ENCODE measurements at places on chromosomes 2 and 18.

GRCh38 chr2:47226923-47227220 lies 71.8 kb upstream of the STPG4 start:
- DNase-seq, result no peak

- no peak for DNase-seq
Measured at GRCh38 chr2:25809646-25810045, 68.6 kb downstream of the ASXL2 start.

GRCh38 chr2:229539628-229540027 lies 174.7 kb downstream of the DNER start:
- no peak for DNase-seq

DNA sequence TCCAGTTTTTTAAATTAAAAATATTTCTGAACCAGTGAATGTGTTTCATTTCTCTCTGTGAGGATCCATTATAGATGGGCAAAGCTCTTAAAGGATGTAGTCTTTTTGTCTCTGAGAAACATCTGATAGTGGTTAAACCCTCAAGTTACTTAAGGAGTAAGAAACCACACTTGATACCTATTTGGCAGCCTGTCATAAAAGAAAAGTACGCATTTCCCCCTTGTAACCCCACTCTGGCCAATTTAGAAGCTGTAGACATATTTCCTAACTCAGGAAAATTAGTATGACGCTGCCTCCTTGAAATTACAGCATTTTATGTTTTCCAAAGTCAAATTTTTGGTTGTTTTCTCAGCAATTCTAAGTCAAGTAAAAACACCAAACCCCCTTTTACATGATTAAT lies 2.0 kb downstream of the STAT4 start:
- peak; percentile 51 for DNase-seq

- DNase-seq, result no peak
Measured at GRCh38 chr2:3458396-3459184, 60.7 kb downstream of the ADI1 start.

DNA sequence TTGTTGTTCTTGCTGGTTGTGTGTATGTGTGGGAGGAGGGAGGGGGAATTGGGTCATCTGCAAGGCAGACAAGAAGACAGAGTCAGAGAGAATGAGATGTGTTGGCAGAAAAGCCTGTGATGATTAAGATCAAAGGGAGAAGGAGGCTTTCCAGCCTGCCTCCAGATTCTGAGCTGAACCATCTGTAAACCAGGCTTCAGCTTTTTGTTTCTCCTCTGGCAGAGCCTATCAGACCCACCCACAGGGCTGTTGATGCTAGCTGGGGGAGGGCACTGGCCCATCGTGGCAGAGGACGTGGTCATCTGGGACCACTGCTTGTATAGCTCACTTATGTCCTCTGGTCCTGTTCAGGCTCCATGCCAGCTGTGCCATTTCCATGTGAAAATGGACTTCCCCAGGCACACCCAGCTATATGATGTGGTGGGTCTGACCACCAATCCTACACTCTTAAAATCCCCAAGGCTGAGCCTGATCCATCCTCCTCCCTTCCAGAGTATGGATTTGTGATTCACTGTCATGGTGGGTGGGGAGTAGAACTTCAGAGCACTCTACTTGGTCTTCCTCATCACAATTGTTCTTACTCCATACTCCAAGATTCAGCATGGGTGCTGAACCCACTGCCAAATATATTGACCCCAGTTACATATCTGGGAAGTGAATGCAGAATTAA lies 27.8 kb upstream of the COL6A3 start:
- peak; percentile 79 for DNase-seq

GRCh38 chr2:68800027-68800401 lies 65.4 kb downstream of the ARHGAP25 start:
- DNase-seq, result no peak

GRCh38 chr2:208250388-208250787 lies 4.5 kb downstream of the IDH1 start:
- no peak for DNase-seq

- no peak for DNase-seq
Measured at GRCh38 chr2:74496997-74497776, 2.2 kb downstream of the LBX2 start.

GRCh38 chr2:69061525-69061924 lies 48.5 kb downstream of the ANTXR1 start:
- DNase-seq, result no peak

DNA sequence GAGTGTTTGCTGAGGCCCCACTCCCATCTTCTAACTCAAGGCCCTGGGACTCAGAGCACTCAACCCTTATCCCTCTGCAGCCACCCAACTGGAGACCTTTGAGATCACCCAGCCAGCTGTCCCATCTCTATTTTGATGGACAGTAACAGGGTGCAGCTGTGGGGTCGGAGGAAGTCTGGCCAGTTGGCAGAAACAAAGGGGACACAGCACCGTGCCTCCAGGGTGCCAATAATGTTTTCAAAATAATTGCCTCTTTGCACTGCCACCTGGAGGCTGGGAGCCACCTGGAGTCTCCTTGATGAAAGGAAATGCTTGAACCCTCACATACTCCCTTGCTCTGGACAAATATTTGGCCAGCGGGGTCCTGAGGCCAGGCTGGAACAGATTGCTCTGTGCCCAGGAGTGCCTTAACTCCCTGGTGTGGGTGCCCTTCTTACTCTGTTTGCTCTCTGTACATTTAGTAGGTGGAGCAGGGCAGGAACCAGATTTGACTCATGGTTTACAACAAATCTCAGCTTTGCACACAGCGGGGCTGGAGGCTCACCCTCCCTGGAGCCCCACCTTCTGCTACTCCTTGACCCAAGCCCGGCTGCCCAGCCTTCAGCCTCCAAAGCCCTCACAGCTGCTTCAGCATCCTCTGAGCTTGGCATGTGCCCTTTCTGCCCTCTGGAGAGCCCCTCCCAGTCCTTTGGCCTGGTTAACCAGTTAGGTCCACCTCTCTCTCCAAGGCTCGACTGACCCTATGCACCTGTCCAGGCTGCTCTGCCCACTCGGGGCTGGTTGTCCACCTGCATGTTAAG lies 17.2 kb downstream of the MAL start:
- no peak for DNase-seq

GRCh38 chr2:24672589-24672988 lies 120.6 kb downstream of the PTRHD1 start:
- DNase-seq, result peak; percentile 33

- DNase-seq, result no peak
Measured at GRCh38 chr2:66233981-66234380, 200.9 kb upstream of the MEIS1 start.

- DNase-seq, result no peak
Measured at GRCh38 chr2:71934320-71934593, 213.4 kb downstream of the CYP26B1 start.

DNA sequence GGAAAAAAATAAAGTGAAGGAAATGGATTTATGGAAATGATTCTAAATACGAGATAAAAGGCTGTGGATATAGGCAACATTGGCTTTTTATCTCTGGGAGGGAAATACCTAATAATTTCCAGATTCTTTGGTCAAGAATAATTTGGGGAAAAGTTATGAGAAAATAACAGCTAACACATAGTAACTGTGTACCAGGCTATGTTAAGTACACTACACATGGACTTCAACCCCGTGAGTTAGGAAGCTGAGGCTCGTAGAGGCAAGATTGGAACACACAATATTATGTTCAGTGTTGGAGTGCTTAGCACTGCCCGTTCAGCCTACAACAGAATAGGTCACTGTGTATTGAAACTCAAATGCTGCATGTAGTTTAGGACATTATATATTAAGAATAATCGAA lies 34.3 kb upstream of the GPD2 start:
- DNase-seq, result no peak

GRCh38 chr18:64699081-64699480 lies 550.2 kb upstream of the LINC00305 start:
- no peak for DNase-seq

- DNase-seq, result peak; percentile 8
Measured at GRCh38 chr2:148259674-148260073, 238.8 kb downstream of the MBD5 start.

DNA sequence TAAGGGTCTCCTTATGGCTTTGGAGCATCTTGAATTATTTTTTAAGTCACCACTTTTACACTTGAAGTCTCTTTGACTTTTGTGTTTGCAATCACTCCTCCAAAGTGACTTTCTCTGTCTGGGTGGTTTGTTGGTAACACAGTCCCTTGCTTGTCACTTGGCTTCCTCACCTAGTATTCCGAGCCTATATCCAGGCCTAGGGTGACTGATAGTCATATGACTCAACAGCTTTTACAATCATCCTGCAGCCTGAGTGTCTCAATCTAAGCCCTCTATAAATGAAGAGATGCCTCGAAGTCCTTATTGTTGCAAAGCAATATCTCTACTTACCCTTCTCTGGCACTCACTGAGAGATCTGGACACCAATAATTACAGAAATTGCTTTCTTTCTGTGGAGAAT lies 53.9 kb upstream of the SETBP1 start:
- DNase-seq, result no peak

- DNase-seq, result no peak
Measured at GRCh38 chr18:43949291-43949690, 672.0 kb upstream of the SYT4 start.

GRCh38 chr2:229344151-229344551 lies 73.1 kb upstream of the PID1 start:
- no peak for DNase-seq

GRCh38 chr18:78812067-78812466 lies 167.6 kb upstream of the SALL3 start:
- DNase-seq, result no peak

DNA sequence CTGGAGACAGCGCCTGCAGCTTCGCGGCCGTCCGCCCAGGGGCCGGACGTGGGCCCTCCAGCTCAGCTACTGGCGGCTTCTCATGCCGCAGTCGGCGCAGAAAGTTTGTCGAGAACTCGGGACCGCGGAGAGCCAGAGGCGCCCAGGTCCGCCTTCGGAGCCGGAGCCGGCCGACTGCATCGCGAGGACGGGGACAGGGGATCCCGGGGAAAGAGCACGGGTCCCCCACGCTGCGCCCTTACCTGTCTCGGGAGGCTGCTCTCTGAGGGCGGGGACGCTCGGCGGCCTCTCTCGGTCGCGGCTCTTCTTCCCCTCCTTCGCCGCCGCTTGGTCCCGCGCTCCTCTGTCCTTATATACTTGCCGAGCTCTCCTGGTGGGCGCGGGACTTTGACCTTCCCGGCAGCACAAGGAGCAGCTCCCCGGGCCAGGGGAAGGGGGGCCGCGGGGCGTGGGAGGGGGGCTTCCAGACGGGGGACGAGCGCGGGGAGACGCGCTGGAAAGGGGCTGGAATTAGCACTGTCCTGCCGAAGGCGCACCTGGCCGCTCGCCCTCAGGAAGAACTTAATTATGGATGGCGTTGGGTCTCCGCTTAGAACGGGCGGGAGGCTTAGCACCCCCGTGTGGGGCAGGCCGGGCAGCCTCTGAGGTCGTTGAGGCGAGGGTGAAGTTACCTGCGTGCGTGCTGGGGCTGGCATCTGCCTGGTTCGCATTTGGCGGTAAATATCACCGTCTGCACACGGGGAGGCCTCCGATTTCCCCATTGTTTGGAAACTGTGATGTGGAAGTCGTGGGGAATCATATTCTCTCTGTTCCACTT lies at the start of gene POMC:
POMC (minus strand) TSS at position 325 of the 817 bp plus-strand sequence. CDS start 3,808 bp downstream, outside the sequence.
- peak; percentile 19 for DNase-seq

- no peak for DNase-seq
Measured at GRCh38 chr2:200681697-200682096, 95.9 kb downstream of the AOX1 start.

DNA sequence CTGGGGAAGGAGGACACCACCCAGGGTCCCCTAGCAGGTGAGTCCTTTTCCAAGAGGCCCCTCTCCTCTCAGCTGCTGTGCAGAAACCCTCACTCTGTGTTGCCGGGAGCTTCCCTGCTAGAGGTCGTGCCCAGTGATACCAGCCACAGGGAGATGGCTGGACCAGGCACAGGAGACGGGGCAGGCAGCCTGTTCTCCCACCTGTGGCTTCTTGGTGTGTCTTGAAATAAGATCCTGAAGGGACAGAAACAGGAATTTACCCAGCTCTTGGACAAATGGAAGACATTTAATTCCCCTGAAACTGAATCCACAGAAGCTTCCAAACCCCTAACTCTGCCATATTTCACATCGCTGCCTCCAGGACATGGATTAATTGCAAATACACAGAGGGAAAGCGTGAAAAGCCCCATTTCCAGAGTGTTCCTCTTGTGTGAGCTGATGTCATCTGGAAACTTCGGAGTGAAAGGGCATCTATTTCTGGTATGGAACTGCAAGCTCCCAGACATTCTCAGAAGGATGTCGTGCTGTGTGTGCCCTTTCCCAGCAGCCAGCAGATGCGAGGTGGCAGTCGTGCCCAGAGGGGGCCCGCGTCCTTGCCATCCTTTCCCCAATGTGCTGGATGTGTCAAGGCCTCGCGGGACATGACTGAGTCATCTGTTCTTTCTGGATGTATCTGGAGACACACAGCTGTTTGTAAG lies 177.7 kb downstream of the SEPTIN10 start:
- DNase-seq, result no peak

- DNase-seq, result peak; percentile 62
Measured at GRCh38 chr18:58716060-58716756, 44.9 kb downstream of the MALT1 start.

DNA sequence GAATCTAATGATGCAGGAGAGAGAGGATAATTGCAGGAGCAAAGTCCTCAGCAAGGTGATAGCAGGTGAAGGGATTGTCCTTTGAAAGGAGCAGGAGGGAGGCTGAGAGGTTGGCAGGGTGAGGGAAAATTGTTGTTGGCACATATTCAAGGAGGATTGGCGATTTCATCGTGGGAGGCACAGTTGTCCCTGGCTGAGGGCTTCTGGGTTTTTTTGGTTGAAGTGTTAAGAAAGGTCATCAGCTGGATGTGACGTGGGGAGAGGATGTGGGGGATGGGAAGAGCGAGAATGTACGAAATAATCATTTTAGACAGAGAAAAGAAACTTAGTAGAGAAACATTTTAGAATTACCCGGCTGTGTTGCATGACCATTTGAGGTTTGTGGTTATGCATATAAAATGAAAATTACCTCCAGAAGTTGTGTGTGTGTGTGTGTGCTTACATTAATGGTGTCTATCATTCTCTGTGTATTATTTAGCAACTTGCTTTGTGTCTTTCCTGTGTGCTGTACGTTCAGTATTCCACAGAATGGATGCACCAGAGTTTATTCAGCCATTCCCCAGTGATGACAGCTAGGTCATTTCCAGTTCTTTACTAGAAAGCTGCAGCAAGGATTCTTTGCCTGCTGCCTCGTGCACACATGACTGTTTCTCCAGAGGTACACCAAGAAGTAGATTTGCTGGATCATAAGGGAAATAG lies 67.6 kb downstream of the SDC1 start:
- no peak for DNase-seq

DNA sequence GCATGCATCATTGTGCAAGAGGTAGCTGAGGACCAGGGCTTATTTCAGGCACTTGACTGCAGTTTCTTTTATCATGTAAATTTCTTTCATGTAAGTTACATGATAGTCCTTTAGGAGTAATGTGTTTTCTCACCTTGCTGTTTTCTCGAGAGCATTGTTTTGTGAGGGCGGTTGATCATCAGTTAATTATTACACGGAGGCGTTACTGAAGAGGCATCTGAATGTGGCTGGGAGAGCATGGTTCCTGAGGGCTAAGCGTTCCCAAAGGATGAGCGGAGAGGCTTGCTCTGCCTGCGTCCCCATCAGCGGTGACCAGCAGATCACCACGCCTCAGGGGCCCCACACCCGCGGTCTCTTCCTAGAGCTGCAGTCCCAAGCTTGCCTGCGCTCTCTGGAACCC lies 156.1 kb upstream of the NFATC1 start:
- DNase-seq, result no peak
